ENCODE measurements at places on chromosomes 2 and 18. TPM values are rescaled to one million over a fixed set of nuclear protein-coding genes. Genes with fewer than 3 reads are reported as not detected.
A peak's percentile ranks its signal among the peaks of the same experiment; 100 is the strongest.

DNA sequence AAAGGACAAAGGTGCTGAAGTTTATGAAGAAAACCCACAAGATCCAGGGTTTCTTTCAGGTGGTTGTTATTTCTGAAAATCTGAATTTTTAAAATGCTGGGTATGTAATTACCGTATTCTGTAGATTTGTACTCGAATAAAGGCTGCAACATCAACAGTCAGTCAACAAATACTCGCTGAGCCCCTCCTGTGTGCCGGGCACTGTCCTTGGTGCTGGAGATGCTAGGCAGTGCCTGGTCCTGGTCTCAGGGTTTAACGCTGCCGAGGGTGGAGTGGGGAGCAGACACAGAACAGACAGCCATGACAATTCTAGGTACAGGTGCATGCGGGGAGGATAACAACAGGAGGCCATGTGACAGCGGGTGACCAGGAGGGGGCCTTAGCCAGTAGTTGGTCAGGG lies 27.2 kb upstream of the PDIA6 start:
- no peak for DNase-seq

The MOB1A gene
- 76.6 TPM for total RNA-seq

GRCh38 chr2:96498021-96498431 lies 7.1 kb downstream of the NEURL3 start:
- DNase-seq: no peak

GRCh38 chr2:63053081-63053888 lies 2.7 kb downstream of the OTX1 start:
- DNase-seq: no peak

The C1QL2 gene
- total RNA-seq: not detected

The CHPF gene
- 40.9 TPM for total RNA-seq

GRCh38 chr2:158782136-158782535 lies 13.0 kb upstream of the DAPL1 start:
- DNase-seq: no peak

GRCh38 chr2:64643838-64644457 lies 9.8 kb downstream of the SERTAD2 start:
- DNase-seq: no peak

GRCh38 chr2:224378701-224379097 lies 23.2 kb downstream of the FAM124B start:
- no peak for DNase-seq

- peak; percentile 68 for DNase-seq
Measured at GRCh38 chr2:42937171-42937875, 144.9 kb upstream of the HAAO start.

GRCh38 chr2:202508686-202509085 lies 126.1 kb upstream of the FAM117B start:
- DNase-seq: no peak

DNA sequence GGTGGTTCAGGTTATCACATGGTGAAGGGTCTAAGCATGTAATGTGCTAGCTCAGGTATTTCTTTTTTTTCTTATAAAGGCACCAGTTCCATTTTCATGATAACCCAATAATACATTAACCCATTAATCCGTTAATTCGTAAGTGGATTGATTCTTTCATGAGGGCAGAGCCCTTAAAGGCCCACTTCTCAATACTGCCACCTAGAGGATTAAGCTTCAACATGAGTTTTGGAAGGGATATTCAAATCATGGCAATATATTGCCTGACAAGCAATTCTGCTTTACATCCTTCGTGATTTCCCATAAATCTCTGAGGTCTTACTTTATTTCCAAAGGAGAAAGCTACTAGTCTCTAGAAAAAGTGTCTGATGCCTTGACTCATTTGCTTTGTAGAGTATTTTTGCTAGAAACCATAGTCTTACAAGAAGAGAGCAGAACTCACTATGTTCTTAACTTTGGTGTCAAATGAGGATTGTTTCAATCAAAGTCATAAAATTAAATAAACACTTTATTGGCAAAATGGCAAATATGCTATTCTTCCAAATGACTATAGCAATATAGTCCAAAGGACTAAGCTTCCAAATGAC lies 271.3 kb downstream of the KCNS3 start:
- DNase-seq: no peak

DNA sequence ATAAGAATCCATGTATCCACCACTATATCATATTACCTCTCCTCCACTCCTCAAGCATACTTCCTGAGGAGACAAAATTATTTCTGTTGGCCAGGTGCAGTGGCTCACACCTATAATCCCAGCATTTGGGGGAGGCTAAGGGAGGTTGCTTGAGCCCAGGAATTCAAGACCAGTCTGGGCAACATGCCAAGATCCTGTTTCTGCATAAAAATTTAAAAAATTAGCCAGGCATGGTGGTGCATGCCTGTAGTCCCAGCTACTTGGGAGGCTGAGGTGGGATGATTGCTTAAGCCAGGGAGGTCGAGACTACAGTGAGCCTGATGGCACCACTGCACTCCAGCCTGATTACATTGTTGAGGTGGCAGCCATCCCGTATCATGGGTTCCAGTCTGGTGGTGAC lies 9.2 kb downstream of the INHA start:
- no peak for DNase-seq

GRCh38 chr2:3730646-3731045 lies 27.3 kb downstream of the DCDC2C start:
- no peak for DNase-seq

- DNase-seq: no peak
Measured at GRCh38 chr2:17878281-17879136, at the start of gene KCNS3. Gene KCNS3, plus strand, starts transcription at chr2:17878667. Its CDS starts 52,342 bp downstream, at chr2:17931009.
